BE2C (cell line): ENCODE measurements at places on chromosomes 11 and 22.

DNA sequence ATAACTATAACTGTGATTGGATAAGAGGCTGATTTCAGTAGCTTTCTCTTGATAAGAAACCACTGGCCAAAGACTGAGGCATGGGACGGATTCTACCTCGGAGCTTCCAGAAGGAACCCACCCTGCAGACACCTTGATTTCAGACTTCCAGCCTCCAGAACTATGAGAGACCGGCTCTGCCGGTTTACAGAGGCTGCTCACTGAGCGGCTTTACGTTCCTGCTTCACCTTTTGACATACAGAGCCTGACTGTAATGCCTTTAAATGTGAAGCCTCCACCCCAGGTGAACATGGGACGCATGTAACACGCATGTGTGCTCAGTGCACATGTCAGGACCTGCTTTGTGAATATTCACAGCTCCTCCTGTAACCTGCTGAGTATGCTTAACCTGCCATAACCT, 361.5 kb downstream of the CTTN start:
- no peak for DNase-seq

GRCh38 chr11:134668796-134669195, 256.8 kb upstream of the B3GAT1 start:
- DNase-seq: no peak

- no peak for DNase-seq
Measured at GRCh38 chr11:33942954-33943353, 51.1 kb upstream of the LMO2 start.

- DNase-seq: peak; percentile 29
Measured at GRCh38 chr11:118705791-118706545, 26.5 kb upstream of the TREH start.

DNA sequence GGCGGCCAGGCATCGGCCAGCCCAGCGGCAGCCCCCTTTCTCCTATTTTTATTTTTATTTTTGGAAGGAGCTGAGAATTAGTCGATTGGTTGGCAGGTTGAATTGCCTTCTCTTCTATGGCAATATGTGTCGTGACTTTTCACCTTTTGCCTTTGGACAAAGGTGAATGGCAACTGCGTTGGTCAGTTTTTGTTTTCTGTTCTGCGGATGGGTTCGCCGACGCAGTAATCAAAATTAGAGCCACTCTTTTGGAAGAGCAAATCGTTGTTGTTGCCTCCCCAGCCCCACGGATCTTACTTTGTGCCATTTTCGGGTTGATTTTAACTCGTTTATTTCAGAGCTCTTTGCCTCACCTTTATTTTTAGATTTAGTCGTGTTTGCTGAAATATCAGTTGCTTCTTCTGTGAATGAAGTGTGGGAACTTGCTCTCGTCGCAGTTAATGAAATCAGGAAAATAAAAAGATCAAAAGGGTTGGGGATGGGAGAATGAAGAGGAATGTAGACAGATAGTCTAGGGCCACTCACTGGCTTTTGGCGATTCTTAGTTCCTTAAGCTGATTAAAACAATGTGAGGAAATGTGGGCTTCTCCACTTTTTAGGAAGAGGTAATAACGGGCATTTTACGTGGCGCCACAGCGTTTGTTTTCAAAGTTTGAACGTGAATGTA, 1.6 kb downstream of the CECR2 start:
- DNase-seq: no peak
